Stimulated activated CD4-positive, alpha-beta T cell treated with anti-CD3 and anti-CD28 coated beads, Interleukin-12 subunit alpha, Interleukin-12 subunit beta, amount 100 ng/mL, for 4 hours (primary cell): ENCODE measurements at places on chromosomes 4 and X.
A peak's percentile ranks its signal among the peaks of the same experiment; 100 is the strongest.

- DNase-seq: no peak
These were observed 108.3 kb upstream of the RBPJ start for GRCh38 chr4:26212528-26212927.

DNA sequence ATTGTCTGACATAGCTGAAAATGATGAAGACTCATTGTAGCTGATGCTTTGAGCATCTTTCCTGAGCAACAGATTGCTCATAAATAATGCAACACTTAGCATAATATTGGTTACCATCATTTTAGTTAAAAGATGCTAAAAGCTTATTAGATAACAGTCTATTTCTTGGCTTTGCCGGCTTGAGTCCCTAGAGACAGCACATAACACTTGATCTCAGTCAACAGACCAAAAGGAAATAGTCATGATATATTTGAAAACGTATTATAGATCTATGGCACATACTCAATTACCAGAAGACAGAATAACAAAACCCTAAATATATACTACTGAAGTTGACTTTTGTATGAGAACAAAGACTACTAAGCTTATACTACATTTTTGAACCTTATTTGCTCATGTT is 846.7 kb upstream of the EPHA5 start:
- no peak for DNase-seq

GRCh38 chr4:40448875-40449274 is 113.7 kb downstream of the CHRNA9 start:
- DNase-seq: no peak

DNA sequence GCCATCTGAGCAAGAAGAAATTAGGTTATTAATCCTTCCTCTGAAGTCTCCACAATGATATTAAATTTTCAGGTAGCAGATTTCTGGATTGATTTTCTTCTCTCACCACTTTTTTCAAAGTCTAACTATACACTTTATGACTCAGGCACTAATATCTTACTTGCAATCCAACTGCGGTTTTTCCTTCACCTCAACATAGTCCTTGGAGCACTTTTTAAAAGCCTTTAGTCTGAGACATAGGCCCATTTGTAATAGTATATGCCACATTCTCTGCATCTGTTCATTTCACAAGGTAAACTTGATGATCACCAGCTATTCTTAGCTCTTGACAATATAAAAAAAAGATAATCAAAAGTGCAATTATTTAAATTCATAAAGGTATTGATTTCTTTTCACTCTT is 55.9 kb upstream of the EDNRA start:
- DNase-seq: no peak

DNA sequence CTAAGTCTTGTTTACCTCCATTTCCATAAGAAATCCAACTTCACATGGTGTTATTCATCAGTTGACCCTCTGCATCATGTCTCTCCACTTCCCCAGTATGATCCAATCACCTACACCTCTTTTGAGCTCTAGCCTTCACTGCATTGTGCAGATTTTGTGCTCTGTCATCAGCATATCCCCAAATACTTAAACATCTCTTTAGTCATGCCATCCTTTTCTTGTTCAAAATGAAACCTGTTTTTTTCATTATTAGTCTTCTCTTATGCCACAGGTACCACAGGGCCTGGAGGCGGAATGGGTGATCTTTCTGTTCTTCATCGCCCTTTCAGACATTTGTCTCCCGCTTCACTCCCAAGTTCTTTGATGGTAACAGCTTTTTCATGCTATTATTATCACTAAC is 382.7 kb upstream of the GALNTL6 start:
- DNase-seq: no peak

DNA sequence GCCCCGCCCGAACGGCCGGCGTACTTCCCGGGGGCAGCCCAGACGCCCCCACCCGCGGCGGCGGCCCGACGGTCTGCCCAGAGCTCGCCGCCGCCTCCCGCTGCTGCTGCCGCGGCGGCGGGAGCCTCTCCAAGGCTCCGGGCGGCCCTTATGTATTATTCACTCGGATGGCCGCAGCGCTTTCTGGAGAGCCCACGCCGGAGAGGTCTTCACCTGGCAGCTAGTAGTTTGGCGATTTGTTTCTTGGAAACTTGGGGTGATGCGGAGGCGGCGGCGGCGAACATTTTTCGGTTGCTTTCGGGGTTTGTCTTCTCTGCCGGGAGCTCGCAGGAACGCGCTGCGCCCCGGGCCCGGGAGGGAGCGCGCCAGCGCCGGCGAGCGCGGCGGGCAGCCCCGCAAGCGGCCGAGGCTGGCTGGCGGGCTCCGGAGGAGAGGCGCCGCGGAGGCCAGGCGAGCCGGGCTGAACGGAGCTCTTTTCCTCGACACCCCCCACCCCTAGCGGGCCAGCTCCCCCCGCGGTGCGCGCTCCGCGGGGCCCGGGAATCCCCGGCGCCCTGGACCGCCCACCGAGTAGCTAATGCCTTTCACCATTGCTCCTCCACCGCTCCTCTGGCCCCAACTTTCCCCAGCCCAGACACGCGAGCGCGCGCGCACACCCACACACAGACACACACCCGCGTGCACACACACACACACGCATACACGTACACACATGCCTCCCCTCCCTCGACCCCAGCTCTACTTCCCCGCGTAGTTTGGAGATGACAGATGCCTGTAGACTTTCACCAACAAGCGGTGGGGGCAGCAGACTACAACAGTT is 113.5 kb downstream of the DHX15 start:
- DNase-seq: peak; percentile 28

DNA sequence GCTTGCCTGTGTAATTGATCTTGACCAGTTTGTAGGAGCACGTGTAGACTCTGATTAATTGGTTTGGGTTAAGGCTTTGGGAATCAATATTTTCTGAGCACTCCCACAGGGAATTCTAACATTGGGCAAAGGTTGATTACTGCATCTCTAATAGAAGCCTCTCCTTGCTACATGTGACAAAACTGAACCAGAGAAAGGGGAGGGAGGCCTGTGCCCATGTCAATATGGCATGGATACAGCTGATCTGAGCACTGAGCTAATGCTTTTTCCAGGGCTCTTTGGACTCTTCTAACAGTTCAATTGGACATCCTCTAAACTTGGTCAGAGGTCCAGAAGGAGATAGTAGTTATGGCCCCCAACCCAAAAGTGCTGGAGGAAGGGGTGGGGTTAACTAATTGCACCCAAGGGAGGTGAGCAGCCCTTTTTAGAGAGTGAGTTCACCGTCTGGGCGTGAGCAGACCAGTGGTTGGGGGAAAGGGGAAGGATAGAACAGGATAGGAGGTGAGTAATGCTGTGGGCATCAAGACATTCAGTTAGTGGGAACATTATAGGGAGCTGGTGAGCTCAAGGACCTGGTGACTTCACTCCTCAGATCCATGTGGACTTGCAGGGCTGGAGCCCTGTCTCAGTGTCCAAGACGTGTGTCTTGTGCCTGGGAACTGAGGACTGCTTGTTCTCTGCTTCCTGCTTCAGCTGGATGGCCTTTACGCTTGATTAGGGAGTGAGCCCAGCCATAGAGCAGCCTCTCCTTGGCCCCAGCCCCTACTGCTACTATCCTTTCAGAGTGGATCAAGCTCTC is 22.8 kb downstream of the MSN start:
- no peak for DNase-seq

DNA sequence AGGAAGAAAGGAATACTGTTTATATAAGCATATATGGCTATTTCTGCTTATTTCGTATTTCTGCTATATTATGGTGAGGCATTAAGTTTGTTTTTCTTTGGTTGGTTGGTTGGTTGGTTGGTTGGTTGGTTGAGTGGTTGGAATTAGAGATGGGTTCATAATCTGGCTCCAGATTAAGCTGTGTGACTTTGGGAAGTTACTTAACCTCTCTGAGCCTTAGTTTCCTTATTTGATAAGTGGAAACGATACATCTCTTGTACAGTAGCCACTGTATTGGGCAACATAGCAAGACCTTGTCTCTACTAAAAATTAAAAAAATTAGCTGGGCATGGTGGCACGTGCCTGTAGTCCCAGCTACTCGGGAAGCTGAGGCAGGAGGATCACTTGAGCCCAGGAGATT is 46.1 kb upstream of the CEP135 start:
- no peak for DNase-seq

- no peak for DNase-seq
These were observed 2044.5 kb upstream of the AGA start for GRCh38 chr4:179486570-179487335.

DNA sequence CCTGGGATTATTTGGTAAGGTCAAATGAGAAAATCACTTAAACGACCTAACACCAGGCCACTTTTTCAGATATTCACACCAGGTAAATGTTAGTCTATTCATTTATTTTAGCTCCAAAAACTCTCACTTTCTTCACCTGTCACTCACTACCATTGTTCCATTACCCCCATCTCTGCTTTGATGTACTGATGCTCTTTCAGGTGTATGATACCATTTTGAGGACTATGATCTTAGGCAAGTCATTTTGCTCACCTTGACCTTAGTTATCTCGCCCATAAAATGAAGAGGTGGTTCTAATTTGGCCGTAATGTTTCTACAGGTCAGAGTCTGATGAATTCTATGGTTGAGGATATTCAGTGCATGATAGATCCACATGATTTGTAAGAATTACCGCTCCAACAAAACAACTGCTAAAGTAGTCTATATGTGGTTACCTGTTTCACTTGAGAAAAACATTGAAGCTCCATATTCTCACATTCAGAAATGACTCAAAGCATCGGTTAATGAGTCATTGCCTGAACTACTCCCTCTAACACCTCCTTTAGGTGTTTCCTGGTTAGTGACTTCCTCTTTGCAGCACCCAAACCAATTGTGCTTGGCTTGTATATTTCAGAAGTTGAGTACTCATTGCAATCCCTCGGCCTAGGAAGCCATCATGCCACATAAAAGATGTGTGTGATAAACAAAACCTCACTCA is 4.5 kb downstream of the DTHD1 start:
- DNase-seq: peak; percentile 7

DNA sequence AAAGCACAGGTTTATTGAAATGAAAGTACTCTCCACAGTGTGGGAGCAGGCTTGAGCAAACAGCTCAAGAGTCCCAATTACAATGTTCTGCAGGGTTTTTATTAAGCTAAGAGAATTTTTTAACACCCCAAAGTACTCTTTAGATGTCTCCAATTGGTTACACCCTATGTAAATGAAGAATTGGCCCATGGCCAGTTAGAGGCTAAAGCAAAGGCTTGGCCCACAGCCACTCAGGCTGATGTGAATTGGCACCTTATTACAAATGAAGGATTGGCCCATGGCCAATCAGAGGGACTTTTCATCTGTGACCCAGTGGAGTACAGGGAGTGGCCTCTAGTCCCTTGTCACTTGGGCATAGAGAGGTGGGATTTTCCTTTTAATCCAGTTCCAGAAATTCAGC is 30.1 kb upstream of the IQCM start:
- no peak for DNase-seq

- no peak for DNase-seq
These were observed at the start of gene CITED1 for GRCh38 chrX:72305286-72306084. TSS of gene CITED1 (minus strand) at chrX:72305914. CDS start at chrX:72302869, 3,045 bp downstream.

GRCh38 chr4:124321364-124321763 is 391.2 kb downstream of the ANKRD50 start:
- no peak for DNase-seq

DNA sequence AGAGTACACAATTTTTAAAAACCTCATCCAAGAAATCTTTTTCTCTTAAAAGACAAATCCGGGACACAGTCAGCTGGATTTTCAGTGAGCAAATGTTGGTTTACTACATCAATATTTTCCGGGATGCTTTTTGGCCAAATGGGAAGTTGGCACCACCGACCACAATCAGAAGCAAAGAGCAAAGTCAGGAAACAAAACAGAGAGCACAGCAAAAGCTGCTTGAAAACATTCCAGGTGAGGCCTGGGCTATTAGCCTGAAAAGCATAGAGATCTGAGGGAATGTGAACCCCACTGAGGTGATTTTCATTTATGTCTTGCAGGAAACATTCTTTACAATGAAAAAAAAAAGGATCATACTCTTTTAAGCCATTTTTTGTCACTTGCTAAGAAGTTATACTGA is 33.9 kb downstream of the LRP2BP start:
- no peak for DNase-seq

- DNase-seq: no peak
These were observed 76.5 kb downstream of the PSAPL1 start for GRCh38 chr4:7358100-7358735.

- no peak for DNase-seq
These were observed 502.0 kb downstream of the GBA3 start for GRCh38 chr4:23194751-23195150.

GRCh38 chr4:74635490-74636123 is 158.7 kb downstream of the BTC start:
- no peak for DNase-seq

DNA sequence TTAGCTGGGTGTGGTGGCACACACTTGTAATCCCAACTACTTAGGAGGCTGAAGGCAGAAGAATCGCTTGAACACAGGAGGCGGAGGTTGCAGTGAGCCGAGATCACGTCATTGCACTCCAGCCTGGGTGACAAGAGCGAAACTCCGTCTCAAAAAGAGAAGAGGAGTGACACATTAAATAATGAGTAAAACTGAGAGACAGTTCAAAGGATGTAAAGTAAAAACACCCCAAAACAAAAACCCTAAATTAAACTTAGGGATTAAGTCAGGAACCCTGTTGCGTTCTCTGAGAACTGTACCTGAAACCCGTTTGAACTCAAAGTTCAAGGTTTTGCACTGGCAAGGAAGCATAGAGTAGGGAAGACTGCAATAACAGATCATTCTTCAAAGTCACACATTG is 141.7 kb downstream of the BRWD3 start:
- DNase-seq: no peak

DNA sequence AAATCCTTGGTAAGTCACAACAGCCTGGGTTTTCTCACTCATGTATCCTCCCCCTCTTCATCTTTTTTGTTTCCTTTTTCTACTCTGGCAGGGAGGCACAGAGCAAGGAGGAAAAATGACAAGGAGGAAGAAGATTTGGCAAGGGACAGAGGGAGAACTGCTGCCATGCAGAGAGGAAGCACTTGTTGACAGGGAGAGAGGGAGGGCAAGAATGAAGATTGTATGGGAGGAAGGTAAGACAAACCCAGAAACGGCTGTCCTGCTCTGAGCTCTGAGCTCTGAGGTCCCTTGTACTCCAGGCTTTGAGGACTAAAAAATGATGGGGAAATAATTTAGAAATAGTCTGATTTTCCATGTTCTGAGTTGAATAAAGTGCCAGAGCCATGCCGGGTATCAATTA is 123.9 kb downstream of the DCHS2 start:
- DNase-seq: no peak

GRCh38 chr4:93710847-93711430 is 117.6 kb upstream of the ATOH1 start:
- DNase-seq: no peak

DNA sequence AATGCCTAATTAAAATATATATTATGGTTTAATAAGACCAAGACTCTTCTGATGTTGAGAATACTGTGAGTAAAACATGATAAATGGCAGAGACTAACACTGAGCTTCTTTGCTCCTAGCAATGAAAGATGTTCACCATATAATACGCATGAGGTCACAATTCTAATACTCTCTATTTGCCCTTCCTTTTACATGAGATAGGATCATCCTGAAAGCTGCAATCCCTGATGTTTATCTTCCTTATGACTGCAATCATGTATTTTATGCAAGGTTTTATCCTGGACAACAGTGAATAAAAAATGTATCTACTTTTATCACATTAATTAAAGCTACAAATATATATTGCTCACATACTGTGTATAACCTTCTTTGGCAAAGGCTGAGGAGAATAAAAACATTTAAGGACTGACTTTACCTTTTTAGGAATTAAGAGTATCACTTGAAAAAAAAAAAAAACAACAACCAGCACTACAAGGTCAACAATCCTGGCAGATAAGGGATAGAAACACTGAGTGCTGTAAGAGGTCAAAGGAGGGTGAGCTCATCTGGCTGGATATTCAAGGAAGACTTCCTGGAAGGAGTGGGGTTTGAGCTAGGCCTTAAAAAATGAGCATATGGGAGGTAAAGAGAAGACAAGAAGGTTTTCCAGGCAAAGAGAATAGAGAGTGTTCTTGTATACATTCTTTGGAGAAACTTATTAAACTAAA is 99.9 kb downstream of the AREG start:
- DNase-seq: no peak
